GDM1 (cell line): ENCODE measurements at places on chromosomes 3 and 15.

GRCh38 chr15:92619145-92620101 is 36.2 kb downstream of the FAM174B start:
- DNase-seq, result no peak

GRCh38 chr15:42118650-42119445 is 24.5 kb upstream of the PLA2G4D start:
- DNase-seq, result no peak

GRCh38 chr3:26712211-26713026 is 89.8 kb downstream of the LRRC3B start:
- DNase-seq, result no peak

DNA sequence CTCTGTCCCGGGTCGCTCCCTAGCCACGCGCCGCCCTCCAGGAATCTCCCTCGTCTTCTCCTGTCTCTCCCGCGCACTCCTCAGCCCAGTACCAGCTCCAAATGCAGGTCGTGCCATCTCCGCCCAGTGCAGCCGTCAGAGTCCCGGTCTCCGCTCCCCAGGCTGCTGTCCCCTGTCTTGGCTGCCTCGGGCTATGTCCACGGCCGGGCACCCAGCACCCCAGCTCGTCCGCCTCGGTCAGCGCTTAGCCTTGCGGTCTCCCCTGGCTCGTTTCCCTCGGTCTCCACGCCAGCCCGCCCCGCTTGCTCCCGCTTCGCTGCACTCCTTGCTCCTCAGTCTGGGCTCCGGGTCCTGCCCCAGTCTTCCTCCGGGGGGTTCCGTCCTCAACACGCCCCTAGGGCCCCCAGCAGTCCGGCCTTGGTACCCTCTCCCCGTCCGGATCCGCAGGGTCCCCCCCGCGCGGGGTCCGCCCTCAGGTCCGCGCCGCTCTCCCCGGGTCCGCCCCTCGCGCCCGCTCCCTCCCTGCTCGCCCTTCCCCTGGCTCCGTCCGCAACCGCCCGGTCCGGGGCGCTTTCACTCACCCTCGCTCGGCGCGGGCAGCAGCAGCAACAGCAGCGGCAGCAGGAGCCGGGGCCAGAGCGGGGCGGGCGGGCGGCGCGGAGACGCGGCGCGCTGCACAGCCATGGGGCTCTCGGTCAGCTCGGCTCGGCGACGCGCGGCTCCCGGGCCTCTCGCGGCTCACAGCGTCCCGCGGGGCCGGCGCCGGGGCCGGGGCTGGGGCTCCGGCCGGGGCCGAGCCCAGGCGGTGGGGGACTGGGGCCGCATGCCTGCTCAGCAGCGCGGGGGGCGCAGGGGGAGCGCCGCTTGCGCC is 462 bp downstream of the IGDCC3 start:
- DNase-seq, result no peak
